NCI-H460 (cell line): ENCODE measurements at places on chromosomes 3 and 15.

- no peak for DNase-seq
These were observed 13.8 kb upstream of the OR5K3 start for GRCh38 chr3:98376631-98377030.

- DNase-seq, result no peak
These were observed 474.4 kb upstream of the AGTR1 start for GRCh38 chr3:148223266-148223665.

DNA sequence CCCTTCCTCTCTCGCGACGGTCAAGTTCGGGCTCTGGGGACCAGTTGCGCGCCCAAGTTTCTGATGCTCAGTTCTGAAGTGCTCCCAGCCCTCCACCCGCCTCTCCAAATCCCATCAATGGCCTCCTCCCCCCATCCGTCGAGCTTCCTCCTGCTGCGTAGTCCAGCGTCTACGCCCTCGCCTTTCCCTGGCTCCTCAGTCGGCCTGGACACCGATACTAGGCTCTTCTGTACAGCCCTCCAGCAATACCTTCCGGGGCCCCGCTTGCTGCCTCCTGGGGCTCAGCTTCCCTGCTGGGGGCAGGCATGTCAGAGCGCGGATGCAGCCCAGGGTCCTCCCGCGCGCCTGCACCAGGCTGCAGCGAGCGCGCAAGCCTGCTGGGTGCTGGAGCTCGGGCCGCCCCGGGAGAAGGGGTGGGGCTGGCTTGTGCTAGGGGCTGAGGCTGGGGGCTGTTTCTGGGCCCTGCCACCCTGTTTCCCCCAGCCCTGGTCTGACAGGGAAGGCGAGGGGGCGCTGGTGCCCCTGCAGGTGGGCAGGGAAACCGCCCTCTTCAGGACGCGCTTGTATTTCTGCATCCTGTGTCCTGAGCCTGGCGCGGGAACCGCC is 353.3 kb upstream of the SUCLG2 start:
- DNase-seq, result no peak

DNA sequence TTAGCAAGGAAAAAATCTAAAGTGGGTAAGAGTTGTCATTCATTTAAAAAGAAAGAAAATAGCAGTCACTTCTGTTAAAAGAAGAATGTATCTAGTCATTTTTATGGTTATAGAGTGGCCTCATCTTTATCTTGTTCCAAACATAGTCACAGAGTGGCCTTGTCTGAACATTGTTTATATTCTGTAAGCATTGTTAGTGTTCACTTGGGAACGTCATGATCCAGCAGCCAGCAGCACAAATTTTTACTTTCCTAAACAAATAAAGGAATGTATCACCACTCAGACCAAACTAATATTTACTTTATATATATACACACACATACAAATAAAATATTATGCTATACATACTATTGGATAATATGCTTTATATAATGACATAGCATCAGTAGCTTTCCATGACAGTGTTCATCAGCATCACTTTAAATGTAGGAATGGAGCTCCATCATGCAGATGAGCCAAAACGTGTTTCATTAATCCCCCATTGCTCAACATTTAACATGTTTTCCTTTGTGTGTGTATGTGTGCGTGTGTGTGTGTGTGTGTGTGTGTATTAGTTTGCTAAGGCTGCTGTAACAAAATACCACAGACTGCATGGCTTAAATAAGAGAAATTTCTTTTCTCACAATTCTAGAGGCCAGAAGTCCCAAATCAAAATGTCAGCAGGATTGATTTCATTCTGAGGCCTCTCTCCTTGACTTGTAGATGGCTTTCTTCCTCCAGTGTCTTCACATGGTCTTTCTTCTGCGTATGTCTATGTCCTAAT is 39.6 kb upstream of the GYG1 start:
- DNase-seq, result no peak

DNA sequence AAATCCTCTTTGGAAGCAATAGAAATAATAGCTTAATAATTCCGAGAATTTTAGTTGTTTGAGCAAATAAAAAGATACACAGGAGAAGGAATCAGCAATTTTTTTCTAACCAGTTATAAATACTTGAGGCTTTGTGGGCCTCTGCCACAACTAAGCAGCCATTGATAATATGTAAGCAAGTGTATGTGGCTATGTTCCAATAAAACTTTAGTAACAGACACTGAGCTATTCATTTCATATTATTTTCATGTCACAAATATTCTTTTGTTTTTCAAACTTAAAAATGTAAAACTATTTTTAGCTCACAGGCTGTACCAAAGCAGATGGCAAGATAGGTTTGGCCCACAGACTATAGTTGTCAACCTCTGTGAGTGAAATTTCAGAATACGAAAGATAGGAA is 85.7 kb downstream of the MSL2 start:
- DNase-seq, result no peak
